ENCODE measurements at places on chromosomes 5 and 9. TPM values are rescaled to one million over a fixed set of nuclear protein-coding genes. Genes with fewer than 3 reads are reported as not detected.

The PCDHGA4 gene
- total RNA-seq: 2.0 TPM

DNA sequence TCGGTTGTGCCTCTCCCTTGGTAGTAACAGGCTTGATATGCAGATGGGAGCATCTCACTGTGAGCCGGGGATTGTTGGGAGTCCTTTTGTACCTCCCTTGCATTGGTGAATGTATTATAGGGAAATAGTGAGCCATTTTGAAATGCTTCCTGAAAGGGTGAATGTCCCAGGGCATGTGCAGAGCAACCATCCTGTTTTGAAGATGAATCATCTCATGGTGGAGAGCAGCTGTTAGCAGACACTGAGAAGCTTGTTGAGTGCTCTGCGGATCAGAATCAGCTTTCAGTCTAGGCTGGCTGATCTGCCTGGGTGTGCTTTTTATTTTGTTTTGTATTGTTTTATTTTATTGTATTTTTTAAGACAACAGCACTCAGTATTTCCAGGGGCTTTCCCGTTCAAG, 29.7 kb downstream of the SLC36A1 start:
- DNase-seq: peak; percentile 61

The RASEF gene
- under 0.01 TPM for total RNA-seq

GRCh38 chr9:108197899-108198298, 657.9 kb downstream of the ACTL7B start:
- DNase-seq: no peak

The PRELID2 gene
- total RNA-seq: 24.4 TPM

DNA sequence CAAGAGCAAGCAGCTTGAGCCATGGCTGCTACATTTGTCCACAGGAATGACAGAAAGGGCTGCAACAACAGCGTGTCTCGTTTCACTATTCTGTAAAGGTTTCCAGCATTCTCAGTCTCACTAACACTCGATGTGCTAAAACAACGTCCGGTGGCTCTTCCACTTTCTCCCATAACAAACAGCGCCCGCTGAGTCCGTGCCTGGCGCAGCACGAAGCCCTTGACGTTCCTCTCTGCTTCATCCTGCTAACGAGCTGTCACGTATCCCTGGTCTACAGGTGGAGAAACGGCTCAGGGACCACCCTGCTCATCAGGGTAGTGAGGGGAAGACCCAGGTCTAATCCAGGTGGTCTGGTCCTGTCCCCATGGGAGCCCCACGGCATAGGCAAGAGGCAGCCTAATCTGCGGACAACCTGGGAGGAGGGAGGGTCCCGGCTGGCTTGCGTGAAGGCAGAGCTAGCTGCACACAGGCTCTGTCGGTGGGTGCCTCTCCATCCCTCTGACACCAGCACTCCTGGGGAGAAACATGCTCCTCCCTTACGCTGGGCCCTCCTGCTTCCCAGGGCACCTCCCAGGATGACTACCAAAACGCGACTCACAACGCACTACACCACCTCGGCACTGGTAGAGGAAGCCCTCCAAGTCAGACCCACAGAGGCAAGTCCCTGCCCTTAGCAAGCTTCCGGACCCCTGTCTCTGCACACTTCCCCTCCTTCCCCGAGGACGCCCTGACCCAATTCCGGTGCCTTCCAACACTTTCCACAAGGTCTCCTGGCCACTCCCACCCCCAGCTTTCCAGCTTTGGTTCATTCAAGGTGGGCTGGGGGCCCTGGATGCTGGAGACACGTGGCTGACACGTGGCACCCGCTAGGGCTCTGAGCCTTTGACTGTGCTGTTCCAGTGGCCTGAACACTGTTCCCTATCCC, 43.3 kb downstream of the VAV2 start:
- DNase-seq: no peak

DNA sequence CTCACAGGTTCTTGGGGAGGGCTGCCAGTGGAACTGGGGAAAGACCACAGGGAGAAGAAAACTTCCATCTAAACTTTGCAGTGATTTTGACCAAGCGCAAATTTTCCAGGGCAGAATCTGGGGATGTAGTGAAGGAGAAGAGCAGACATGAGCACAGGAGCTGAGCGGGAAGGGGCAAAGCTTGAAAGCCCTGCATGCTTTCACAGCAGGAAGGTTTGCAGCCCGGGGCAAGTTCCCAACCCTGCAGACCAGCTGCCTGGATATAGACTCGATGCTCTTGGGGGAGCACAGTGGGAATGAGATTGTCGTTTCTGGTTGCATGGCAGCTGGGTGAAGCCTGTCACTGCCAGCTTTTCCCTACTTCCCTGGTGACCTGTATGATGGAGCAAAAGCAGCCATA, 276.8 kb upstream of the RORB start:
- DNase-seq: no peak

- DNase-seq: peak; percentile 44
Measured at GRCh38 chr5:173301695-173302545, 26.3 kb downstream of the STC2 start.

- DNase-seq: no peak
Measured at GRCh38 chr5:116858705-116859333, 284.2 kb upstream of the SEMA6A start.

- DNase-seq: no peak
Measured at GRCh38 chr9:34572628-34573027, 16.9 kb downstream of the CNTFR start.

The PIGO gene
- total RNA-seq: 8.7 TPM

DNA sequence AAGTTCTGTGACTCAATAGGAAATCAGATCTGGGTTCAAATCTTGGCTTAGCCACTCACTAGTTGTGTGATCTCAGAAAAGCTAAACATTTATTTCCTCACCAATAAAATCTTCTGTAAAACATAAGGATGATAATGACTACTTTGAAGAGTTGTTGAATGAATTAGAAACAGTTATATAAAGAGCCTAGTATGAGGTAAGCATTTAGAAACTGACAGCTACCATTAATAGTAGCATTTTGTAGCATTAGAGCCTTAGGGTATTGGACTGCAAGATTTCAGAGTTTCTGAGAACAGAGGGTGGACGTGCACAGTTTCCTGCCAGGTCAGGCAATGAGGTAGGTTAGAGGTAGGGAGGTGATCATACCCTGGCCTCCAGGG, 293.2 kb downstream of the CWC27 start:
- DNase-seq: no peak

- DNase-seq: no peak
Measured at GRCh38 chr9:93821307-93821703, 133.8 kb downstream of the BARX1 start.

The SOWAHA gene
- not detected for total RNA-seq

The PCDHA9 gene
- total RNA-seq: under 0.01 TPM

The FREM1 gene
- not detected for total RNA-seq

The MED7 gene
- total RNA-seq: 5.0 TPM

GRCh38 chr9:16243798-16244197, 626.7 kb downstream of the BNC2 start:
- DNase-seq: no peak

DNA sequence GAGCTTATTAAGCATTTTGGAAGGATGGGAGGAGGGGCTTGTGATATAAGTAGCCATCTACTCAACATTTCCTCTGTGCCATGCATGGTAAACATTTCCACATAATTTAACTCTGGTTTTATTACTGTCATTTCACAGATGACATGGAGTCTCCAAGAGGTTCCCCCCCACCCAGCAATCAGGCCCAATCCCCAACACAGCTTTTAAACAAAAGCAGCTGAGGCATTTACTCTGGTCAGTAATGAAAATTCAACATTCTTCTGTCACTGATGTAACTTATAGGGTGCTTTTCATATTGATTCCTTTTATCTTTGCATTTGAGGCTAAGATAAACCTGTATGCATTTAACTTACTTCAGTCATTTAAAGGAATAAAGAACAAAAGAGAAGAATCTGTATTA, 128.1 kb downstream of the COL23A1 start:
- no peak for DNase-seq

The NTNG2 gene
- 0.40 TPM for total RNA-seq

The ACOT12 gene
- not detected for total RNA-seq

GRCh38 chr9:109705515-109705914, 74.5 kb upstream of the PALM2AKAP2 start:
- DNase-seq: peak; percentile 5

The ALDH1A1 gene
- total RNA-seq: 1,079 TPM

The SMIM15 gene
- total RNA-seq: 20.0 TPM

The IL4 gene
- not detected for total RNA-seq

The AGXT2 gene
- total RNA-seq: not detected

DNA sequence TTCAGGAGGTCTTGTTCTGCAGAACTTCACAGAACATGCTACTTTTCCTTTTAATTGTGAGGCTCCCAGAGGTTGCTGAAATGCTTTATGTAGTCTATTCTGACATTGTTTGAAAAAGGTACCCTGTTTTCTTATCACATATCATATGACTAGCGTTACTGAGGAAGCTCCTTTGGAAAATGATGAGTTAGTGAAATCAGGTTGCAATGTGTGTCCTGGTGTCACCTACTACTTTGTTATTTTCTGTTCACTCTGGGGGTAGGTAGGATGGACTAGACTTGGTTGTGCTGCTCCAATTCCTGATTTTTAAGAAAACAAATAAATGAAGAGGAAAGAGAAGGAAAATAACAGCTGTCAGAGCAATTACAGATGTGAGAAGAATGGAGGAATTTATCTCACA, 93.7 kb downstream of the PAPPA start:
- DNase-seq: no peak

DNA sequence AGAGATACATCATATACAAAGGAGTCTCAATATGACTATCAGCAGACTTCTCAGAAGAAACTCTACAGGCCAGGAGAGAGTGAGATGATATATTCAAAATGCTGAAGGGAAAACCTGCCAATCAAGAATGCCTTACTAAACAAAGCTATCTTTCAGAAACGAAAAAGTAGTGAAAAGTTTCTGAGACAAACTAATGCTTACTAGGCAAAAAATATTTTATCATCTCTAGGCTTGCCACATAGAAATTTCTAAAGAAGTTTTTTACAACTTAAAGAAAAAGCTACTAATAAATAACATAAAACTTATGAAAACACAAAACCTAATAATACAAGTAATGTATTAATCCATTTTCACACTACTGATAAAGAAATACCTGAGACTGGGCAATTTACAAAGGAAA, 59.9 kb upstream of the SPEF2 start:
- DNase-seq: no peak

DNA sequence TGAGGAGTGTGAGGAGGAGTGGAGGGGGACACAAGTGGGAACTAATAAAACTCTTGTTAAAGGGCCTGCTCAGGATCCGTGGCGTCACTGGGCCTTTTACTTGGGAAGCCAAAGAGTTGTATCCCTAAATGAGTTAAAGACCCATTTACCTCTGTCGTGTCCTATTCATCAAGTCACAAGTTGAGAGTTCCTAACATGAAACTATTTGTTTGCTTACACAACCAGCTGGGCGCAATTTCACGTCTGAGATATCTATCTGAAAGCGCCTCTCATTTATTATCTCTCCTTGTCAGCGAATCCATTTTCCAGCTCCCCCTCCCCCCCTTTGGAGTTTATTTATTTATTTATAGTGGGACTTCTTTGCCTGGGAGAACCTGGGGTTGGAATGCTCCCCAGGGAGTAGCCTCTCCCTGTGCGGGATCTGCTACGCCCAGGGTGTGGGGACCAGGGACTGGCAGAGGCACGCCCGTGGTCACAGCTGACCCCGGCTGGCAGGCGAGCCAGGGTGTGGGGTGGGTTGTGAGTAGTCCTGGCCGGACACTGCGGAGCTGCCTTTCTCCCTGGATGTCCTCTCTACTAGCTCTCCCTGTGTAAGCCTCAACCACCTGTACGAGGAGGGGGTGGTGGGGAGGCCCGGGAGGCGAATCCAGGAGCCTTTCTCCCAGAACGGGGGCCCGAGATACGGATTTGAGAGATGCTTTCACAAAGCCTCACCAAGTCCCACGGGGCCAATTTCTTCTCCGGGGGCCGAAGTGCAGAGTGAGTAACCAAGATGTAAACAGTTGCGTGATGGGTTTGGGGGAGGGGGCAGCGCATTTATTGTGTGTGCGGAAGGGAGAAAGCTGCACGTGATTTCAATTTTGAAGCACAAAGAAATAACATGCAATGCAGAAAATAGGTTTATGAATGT, 15.3 kb downstream of the NR2F1 start:
- DNase-seq: no peak

DNA sequence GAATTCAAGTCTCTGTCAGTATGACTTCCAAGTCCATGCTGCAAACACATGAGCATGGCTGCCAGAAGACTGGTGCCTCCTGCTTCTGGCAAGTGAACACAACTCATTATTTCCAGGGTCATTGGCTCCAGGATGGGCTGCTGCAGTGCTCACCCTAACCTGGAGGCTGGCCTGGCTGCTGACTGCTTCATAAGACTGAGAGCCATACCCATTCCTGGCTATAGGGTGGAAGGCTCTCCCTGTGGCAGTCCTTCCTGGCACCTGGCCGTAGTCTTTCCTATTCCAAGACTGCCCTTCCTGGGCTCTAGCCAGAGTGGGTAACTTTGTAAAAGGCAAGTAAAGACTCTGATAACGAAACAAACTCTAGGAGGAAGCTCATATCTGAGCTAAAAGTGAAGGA, 51.2 kb downstream of the CXXC5 start:
- DNase-seq: no peak

The PIP5K1B gene
- not detected for total RNA-seq

The BARX1 gene
- total RNA-seq: not detected

- DNase-seq: no peak
Measured at GRCh38 chr9:78940121-78940855, 631.5 kb upstream of the TLE4 start.

The SPINK13 gene
- total RNA-seq: not detected

GRCh38 chr5:150489360-150490295, 18.3 kb upstream of the NDST1 start:
- no peak for DNase-seq

GRCh38 chr9:136354592-136355085, 8.9 kb downstream of the DNLZ start:
- DNase-seq: no peak

- DNase-seq: no peak
Measured at GRCh38 chr5:133081036-133081435, 29.2 kb downstream of the HSPA4 start.

The GRIN3A gene
- total RNA-seq: not detected

The PCDHA3 gene
- 0.20 TPM for total RNA-seq

The GARIN3 gene
- total RNA-seq: not detected

The IFNA17 gene
- total RNA-seq: not detected

DNA sequence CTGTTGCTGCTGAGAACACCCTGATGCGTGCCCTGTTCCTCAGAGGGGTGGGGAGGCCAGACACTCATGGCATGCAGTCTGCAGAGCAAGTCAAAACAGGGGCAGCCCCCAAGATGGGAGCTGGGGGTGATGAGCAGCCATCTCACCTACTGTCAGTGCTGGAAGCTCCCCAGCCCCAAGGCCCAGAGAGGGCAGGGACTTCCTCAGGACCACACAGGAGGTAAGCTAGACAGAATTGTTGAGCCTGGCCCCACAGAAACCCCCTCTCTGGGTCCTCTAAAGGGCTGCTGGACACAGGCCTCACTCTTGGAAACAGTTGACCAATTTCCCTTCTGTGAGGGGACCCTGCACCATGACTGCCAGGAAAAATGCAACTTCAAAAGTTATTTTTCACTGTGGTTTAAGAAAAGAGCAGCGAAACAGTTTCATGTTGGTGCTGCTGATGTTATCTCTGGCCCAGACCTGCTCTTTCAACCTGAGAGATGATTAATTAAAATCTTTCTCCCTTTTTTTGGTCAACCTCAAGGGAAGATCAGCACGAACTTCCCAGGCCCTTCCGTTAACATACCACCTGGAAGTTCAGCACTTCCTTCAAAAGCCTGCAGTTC, 9.6 kb downstream of the CSF2 start:
- no peak for DNase-seq

The CD14 gene
- 1.1 TPM for total RNA-seq

GRCh38 chr5:75034137-75034739, 18.1 kb downstream of the GCNT4 start:
- DNase-seq: no peak

- peak; percentile 50 for DNase-seq
Measured at GRCh38 chr5:58455480-58455879, 4.4 kb downstream of the PLK2 start.

GRCh38 chr5:8953016-8953415, 592.9 kb downstream of the SEMA5A start:
- no peak for DNase-seq
